Skin of body (tissue), 3 donors: ENCODE measurements at places on chromosomes 7 and 10. TPM values are rescaled to one million over a fixed set of nuclear protein-coding genes. Genes with fewer than 3 reads are reported as not detected.
A peak's percentile ranks its signal among the peaks of the same experiment; 100 is the strongest.

- peak; percentile 78 for DNase-seq
Measured at GRCh38 chr7:15662451-15662850, 24.0 kb downstream of the MEOX2 start.

GRCh38 chr7:97390915-97391593, 273.6 kb downstream of the SDHAF3 start:
- DNase-seq: no peak

- DNase-seq: no peak
Measured at GRCh38 chr7:48011951-48012350, 17.0 kb downstream of the SUN3 start.

The TWIST1 gene
- 39.9 TPM for total RNA-seq

DNA sequence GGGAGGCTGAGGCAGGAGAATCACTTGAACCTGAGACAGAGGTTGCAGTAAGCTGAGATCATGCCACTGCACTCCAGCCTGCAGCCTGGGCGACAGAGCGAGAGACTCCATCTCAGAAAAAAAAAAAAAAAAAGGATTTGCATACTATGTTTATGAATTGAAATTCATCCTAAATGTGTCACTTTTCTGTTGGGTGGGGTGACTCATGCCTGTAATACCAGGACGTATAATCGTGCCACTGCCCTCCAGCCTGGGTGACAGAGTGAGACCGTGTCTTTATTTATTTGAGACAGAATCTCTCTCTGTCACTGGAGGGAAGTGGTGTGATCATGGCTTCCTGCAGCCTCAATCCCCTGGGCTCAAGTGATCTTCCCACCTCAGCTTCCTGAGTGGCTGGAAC, 5.8 kb downstream of the ZNF212 start:
- DNase-seq: no peak

DNA sequence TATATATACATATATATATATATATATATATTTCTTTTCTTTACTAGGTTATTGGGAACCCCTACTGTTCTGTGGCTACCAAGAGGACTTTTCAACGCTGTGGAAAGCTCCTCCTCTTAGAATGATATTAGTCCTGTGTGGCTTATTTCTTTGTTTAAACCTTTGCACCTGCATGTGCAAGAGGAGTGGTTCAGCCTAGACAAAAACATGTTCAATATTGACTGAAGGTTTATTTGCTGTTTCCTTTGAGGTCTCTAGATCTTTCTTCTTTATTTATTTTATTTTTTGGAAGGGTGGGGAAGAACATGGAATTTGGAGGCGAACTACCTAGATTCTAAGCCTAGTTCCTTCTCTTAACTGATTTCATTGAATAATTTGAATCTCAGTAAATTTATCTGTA, 118.1 kb downstream of the GNAT3 start:
- no peak for DNase-seq

The RARRES2 gene
- total RNA-seq: 78.2 TPM

GRCh38 chr7:55534262-55534915, 37.9 kb downstream of the VOPP1 start:
- no peak for DNase-seq

- peak; percentile 5 for DNase-seq
Measured at GRCh38 chr7:111787741-111788140, 225.4 kb upstream of the IMMP2L start.

DNA sequence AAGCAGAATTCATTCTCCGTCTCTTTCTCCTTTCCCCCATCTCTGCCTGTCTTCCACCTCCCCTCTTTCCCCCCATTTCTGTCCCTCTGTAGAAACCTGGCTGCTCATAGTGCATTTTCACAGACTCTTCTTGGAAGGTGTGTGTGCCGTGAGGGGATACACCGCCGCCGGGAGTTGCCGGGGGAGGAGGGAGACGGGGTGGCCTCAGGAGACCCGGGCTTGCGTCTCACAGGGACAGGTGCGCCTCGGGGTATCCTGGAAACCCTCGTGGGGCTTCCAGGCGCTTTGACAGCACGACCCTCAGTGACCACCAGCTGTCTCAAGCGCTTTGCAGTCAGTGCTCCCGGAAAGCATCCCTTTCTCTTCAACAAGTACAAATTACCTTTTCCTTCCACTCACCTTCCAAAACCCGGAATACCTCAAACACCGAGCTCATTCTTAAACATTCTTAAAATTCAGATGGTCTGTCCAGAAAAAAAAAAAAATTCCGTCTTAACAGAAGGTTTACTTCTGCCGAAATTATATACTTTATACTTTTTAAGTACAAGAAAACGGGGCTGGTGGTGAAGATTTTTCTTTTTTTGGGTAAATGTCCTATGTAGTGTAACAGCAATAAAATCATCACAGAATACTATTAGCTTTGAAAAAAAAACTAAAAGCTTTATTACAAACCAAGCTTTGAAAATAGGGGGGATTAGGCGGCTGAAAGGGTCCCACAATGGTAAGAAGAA, 8.2 kb downstream of the EMX2 start:
- no peak for DNase-seq

DNA sequence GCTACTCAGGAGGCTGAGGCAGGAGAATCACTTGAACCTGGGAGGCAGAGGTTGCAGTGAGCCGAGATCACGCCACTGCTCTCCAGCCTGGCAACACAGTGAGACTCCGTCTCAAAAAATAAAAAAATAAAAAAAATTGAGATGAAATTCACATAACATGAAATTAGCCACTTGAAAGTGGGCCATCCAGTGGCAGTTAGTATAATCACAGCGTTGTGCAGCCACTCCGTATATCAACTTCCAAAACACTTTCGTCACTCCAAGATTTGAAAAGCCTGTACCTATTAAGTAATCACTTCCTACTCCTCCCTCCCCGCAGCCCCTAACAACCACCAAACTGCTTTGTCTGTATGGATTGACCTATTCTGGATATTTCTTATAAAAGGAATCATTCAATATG, 20.7 kb upstream of the CACUL1 start:
- no peak for DNase-seq

The VDAC2 gene
- total RNA-seq: 105 TPM

The DIP2C gene
- total RNA-seq: 16.7 TPM

DNA sequence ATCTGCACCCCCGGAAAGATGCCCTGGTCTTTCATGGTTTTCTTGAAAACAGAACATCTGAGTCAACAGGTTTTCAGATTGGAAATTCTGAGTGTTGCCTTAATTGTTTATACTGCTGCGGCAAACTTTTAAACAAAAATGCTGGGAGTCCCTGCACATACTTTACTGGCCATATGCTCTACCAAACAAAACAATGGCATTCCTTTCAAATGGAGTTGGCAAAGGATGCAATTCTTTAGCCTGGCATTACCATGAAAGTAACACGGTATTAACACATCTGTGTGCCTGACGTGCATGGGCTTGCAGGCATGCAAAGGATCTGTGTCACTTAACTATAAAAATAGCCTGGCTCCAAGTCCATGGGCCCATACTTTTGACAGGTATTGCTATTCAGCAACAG, 4.2 kb downstream of the INHBA start:
- no peak for DNase-seq

DNA sequence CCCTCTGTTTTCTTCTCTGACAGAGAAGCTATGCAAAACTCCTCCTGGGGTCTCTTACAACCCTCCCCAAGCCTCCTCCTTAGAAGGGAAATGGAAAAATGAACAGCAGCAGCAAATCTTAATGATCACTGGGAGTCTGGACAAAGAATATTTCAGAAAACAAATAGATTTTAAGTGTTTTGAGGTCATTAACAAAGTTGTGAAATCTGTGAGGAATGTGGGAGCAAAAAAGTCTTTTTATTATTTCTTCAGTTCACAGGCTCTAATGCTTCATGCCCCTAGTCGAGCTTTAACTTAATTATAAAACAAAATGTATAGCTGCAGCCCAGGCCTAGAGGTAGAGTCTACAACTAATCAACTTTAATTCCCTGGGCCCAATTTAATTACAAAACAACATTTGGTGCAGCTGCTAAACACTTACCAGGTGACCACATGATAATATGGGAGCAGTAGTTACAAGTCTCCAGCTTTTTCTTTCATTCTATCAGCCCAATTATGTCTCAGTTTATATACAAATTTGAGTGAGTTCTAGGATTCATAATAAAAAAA, 293.2 kb downstream of the THSD7A start:
- DNase-seq: no peak

The OIT3 gene
- total RNA-seq: 2.9 TPM

The BHLHA15 gene
- total RNA-seq: 0.49 TPM

DNA sequence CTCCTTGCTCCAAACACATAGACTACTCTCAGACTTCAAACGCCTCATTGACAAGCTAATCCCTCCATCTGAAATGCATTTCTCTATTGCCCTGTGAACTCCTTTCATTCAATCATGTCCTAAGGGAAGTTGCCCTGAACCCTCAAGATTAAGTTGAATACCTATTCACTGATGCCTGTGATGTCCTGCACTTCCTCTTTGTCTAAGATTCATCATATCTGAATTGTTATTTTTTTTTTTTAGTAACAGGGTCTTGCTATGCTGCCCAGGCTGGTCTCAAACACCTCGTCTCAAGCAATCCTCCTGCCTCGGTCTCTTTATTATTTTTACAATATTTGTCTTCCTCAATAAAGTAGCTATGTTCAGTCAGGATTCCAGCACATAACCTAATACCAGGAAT, 3.2 kb downstream of the PSMA2 start:
- DNase-seq: no peak

GRCh38 chr10:102624751-102625645, 19.3 kb upstream of the TRIM8 start:
- no peak for DNase-seq

- DNase-seq: no peak
Measured at GRCh38 chr7:17185690-17186070, 112.8 kb upstream of the AHR start.

DNA sequence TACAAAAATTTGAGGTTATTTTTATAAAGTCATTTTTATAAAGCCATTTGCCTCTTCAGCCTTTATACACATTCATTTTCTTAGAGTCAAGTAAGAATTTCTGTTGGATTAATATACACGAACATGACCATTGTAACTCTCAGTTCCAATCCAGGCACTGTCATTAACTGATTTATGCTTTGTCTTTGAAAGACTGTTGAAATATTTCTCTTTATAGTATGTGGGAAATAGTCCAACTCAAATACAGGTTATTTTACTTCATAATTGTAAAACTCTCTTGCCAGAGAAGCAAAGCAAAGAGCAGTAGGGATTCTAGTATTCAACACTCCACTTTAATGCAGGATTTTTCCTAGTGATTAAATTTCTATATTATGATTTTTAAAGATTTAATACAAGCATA, 36.5 kb upstream of the PAPSS2 start:
- DNase-seq: no peak

DNA sequence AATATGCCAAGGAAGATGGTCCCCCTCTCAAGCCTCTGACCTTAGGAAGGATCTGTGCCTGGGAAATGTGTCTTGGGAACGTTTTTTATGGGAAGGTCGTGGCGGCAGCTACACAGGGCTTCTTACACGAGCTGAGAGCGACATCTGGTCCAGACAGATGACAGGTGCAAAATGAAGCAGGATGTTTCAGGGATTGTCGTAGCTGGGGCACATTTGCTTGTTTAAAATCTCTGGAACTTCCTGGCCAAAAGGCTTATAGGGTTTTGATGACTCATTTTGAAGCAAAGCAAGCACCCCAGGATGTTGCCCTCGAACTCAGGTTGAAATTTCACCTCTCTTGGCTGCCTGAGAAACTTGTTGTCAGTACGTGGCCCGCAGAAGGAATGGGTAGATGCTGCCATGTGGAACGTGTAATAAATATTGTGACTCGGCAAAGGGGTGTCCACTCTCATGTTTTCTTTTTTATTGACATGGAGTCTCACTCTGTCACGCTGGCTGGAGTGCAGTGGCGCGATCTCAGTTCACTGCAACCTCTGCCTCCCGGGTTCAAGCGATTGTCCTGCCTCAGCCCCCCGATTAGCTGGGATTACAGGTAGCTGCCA, 117.5 kb downstream of the CAMK1D start:
- peak; percentile 48 for DNase-seq

DNA sequence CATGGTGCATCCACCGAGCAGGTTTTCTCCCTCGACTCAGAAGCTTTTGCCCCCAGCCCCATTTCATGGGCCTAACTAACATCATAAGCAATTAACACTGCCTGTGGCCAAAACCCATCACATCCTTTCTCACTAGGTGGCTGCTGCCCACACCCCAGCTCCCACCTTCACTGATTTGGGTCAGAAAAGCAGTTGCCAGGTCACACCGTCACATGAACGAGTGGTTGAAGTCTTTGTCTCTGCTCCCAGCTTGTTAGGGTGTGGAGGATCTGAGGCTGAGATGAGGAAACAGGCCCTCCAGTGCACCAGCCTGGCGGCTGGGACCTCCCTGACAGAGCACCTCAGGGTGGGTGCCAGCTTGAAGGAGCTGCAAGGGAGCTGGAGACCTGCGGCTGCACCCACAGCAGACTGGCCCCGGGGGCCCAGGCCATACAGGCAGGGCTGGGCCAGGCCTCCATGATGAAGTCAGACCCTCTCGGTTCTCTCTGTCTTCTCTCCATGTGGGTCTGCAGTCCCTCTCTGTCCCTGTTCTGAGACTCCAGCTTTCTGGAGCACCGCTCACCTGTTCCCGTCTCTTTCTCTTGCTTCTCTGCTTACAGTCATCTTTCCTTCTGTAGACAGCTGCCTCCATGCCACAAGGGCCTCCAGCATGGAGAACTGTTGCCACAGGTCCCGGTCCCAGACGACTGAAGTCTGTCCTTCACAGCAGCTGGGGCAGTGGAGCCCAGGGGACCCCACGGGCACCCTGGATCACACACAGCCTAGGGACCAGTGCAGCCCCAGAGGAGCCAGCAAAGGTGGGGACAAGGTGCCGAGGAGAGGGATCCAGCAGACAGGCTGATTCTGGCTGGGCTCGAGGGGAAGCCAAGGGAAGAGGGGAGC, 13.8 kb upstream of the INPP5A start:
- DNase-seq: no peak

GRCh38 chr7:92835261-92835850, 1.0 kb downstream of the CDK6 start:
- DNase-seq: peak; percentile 80

- DNase-seq: peak; percentile 67
Measured at GRCh38 chr10:80500572-80501380, 36.9 kb upstream of the SH2D4B start.

The AKR1C2 gene
- 4.5 TPM for total RNA-seq

The ZPBP gene
- total RNA-seq: not detected

- no peak for DNase-seq
Measured at GRCh38 chr7:159007996-159008389, 136.7 kb downstream of the VIPR2 start.

DNA sequence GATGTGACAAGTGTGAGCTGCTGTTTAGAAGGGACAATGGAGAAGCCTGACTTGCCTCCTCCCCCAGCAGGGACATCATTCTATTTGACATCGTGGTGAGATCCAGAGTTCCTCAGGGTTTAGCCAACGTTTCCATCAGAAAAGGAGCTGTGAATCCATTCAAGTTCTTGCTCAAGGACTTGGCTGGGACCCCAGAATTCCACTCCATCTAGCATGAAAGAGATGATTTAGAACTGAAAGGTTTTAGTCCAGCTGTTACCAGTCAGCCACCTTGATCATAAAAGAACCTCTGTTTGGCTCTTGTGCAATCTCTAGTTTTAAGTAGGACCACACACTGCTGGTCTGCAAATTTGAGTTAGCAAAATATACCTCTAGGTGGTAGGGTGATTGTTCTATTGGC, 337.6 kb downstream of the FRMD4A start:
- peak; percentile 10 for DNase-seq

The CASD1 gene
- total RNA-seq: 37.0 TPM
